ENCODE measurements at places on chromosomes 2 and 18.

DNA sequence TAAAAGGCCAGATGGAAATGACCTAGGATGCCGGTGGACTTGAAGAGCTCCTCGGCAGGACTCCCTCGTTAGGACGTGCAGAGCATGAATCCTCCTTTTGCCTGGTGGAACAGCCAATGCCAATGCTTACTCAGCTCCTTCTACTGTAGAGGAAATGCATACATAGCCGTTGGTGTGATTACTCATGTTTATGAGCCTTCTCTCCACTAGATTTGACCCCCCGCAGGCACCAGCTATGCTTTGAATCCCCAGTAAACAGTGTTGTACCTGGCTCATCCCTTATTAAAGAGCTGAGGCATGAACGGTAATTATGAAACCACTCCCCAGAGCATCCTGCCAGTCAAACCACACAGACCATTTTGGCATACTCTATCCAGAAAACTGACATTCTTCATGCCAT is 172.8 kb downstream of the ANTXR1 start:
- DNase-seq = no peak

- DNase-seq = no peak
These were observed 30.3 kb downstream of the GPR75 start for GRCh38 chr2:53829273-53829979.

GRCh38 chr18:13425357-13426091 is 207.0 kb downstream of the LDLRAD4 start:
- DNase-seq = no peak

- no peak for DNase-seq
These were observed 70.5 kb upstream of the DLX2 start for GRCh38 chr2:172173174-172173706.

- DNase-seq = no peak
These were observed 189.9 kb upstream of the DCC start for GRCh38 chr18:52150050-52150449.

DNA sequence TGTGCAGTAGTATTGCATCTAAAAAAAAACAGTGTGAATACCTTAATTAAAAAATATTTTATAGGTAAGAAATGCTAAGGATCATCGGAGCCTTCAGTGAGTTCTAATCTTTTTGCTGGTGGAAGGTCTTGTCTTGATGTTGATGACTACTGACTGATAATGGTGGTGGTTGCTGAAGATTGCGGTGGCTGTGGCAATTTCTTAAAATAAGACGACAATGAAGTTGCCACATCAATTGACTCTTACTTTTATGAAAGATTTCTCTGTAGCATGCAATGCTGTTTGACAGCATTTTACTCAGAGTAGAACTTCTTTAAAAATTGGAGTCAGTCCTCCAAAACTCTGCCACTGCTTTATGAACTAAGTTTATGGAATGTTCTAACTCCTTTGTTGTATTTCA is 36.2 kb downstream of the GLS start:
- DNase-seq = no peak

DNA sequence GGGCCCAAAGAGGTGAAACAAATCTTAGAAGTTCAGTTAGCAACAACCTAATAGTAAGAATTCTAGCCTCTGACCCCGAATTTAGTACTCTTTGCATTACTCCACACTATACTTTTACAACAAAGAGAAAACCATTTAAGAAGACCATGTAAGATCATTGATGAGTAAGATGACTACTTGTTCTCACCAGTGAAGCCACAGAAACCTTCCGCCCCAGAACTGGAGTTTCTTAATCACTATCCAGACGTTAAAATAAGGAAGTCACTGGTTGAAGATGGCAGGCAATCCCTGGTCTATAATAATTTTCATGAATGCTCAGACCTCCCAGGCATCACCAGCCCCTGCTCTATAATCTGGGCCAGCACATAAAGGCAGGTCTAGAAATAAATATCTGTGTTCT is 95.0 kb downstream of the TMEM163 start:
- DNase-seq = no peak

- no peak for DNase-seq
These were observed 104.5 kb downstream of the EPHA4 start for GRCh38 chr2:221467610-221468009.

Data from stimulated activated CD4-positive, alpha-beta T cell treated with anti-CD3 and anti-CD28 coated beads, Interleukin-12 subunit alpha, Interleukin-12 subunit beta, amount 100 ng/mL, for 4 hours (primary cell).